Hippocampal formation (tissue), 2 donors: ENCODE measurements at places on chromosomes 6 and 20.

DNA sequence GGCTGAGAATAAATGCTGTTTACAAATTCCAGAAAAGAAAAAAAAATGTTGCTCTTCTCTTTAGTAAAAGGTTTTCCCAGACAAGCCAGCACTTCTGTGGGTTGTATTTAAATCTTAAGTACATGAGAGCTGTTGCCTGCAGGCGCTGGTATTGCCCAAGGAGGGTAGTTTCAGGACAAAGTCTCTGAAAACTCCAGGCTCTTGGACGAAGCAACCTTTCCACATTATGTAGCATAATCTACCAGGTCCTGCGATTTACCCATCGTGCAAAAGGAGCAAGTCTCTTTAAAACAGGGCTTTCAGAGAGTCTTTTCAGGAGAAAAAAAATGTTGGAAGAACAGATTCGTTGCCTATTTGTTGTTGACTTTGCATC, 65.6 kb downstream of the PLG start:
- no peak for DNase-seq

DNA sequence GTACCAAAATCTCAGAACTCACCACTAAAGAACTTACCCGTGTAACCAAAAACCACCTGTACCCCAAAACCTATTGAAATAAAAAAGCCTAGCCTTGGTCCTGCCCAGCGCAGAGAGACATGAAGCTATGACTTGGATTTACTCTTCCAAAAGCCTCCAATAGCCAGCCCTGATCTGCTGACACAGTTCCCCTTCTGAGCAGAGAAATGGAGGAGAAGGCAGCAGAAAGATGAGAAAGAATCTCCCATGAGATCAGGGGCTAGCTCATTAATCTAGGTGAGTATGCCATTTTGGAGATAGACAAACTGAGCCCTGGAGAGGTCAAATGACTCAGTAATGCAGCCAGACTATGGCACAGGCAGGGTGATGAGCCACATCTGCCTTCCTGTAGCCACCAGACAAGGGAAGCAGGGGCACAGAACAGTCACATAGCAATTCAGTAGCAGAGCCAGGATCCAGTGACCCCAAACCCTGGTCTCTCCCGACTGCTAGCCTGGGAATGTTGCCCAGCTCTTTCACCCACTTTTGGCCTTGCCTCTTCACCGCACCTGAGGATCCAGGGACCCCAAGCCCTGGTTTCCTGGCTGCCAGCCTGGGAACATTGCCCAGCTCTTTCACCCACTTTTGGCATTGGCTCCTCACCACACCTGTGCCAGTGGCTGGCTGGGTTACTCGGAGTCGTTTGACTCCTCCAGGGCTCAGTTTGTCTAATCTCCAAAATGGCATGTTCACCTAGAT, 7.2 kb upstream of the SDCBP2 start:
- no peak for DNase-seq

GRCh38 chr6:96235927-96236326, 220.2 kb downstream of the FUT9 start:
- no peak for DNase-seq

- DNase-seq = no peak
These were observed 3.2 kb upstream of the EEF1A2 start for GRCh38 chr20:63501818-63502670.

GRCh38 chr6:16370943-16371342, 132.6 kb downstream of the GMPR start:
- DNase-seq = no peak

GRCh38 chr6:9485992-9486391, 928.9 kb downstream of the TFAP2A start:
- no peak for DNase-seq
